ENCODE measurements at places on chromosomes 16 and 17. TPM values are rescaled to one million over a fixed set of nuclear protein-coding genes. Genes with fewer than 3 reads are reported as not detected.
A peak's percentile ranks its signal among the peaks of the same experiment; 100 is the strongest.

The RNF166 gene
- 15.4 TPM for total RNA-seq

The ZNF469 gene
- total RNA-seq, result 17.7 TPM

The NUP88 gene
- total RNA-seq, result 46.6 TPM

The NOTUM gene
- total RNA-seq, result 0.89 TPM

The CAPNS2 gene
- 3.4 TPM for total RNA-seq

The ERN2 gene
- not detected for total RNA-seq

The SKAP1 gene
- not detected for total RNA-seq

The ATP5PD gene
- total RNA-seq, result 238 TPM

DNA sequence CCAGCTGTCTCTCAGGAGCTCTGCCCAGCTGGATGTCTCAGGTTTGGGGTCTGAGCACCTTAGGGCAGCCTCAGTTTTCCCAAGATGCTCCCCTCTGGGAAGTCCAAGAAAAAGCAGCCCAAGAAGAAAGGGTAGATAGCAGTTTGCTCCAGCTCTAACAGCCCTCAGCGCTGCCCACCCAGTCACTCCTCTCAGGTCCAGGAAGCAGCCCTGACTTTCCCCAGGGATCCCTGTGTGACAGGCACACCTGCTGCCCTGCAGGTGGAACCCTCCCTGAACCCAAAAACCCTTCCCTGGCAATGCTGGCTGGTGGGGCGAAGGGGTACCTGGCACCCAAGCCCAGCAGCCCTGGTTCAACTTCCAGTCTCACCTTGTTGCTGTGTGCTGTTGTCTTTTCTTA lies 48.1 kb downstream of the BEAN1 start:
- no peaks in the 10 kb centered on the region for H3K4me1 ChIP-seq
- peaks cover 7% of the 10 kb centered on the region for H3K27me3 ChIP-seq
- H3K27ac ChIP-seq, result no peak overlapping the region
- no peaks in the 10 kb centered on the region for H3K36me3 ChIP-seq
- no peak for DNase-seq
- no peak overlapping the region for H3K4me3 ChIP-seq

- H3K36me3 ChIP-seq, result peaks cover 5% of the 10 kb centered on the region
- no peak overlapping the region for H3K4me3 ChIP-seq
- no peak overlapping the region for H3K27ac ChIP-seq
- no peaks in the 10 kb centered on the region for H3K4me1 ChIP-seq
- no peak for DNase-seq
These were observed 19.3 kb downstream of the ZNF750 start for GRCh38 chr17:82820278-82821251.

DNA sequence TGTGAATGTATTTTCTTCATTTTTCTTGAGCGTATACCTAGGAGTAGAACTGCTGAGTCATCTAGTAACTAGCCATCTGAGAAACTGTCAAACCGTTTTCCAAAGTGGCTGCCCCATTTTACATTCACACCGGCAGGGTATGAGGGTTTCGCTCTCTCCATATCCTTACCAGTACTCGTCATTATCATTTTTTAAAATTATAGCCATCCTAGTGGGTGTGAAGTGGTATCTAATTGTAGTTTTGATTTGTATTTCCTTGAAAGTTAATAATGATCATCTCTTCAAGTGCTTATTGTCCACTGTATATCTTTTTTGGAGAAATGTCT lies 6.0 kb downstream of the RNF157 start:
- peaks cover 18% of the 10 kb centered on the region for H3K27me3 ChIP-seq
- no peak for DNase-seq
- H3K4me1 ChIP-seq, result no peaks in the 10 kb centered on the region

GRCh38 chr17:63275318-63275970 lies 170.7 kb downstream of the CYB561 start:
- peak; percentile 99 for DNase-seq
- no peaks in the 10 kb centered on the region for H3K27me3 ChIP-seq
- no peak overlapping the region for H3K4me3 ChIP-seq
- H3K27ac ChIP-seq, result peak overlapping the region; percentile 92
- H3K36me3 ChIP-seq, result no peaks in the 10 kb centered on the region

- peaks cover 8% of the 10 kb centered on the region for H3K27me3 ChIP-seq
- H3K36me3 ChIP-seq, result no peaks in the 10 kb centered on the region
- no peak for DNase-seq
- H3K4me3 ChIP-seq, result no peak overlapping the region
- no peak overlapping the region for H3K27ac ChIP-seq
These were observed 3.4 kb upstream of the C1QTNF8 start for GRCh38 chr16:1099189-1100083.

DNA sequence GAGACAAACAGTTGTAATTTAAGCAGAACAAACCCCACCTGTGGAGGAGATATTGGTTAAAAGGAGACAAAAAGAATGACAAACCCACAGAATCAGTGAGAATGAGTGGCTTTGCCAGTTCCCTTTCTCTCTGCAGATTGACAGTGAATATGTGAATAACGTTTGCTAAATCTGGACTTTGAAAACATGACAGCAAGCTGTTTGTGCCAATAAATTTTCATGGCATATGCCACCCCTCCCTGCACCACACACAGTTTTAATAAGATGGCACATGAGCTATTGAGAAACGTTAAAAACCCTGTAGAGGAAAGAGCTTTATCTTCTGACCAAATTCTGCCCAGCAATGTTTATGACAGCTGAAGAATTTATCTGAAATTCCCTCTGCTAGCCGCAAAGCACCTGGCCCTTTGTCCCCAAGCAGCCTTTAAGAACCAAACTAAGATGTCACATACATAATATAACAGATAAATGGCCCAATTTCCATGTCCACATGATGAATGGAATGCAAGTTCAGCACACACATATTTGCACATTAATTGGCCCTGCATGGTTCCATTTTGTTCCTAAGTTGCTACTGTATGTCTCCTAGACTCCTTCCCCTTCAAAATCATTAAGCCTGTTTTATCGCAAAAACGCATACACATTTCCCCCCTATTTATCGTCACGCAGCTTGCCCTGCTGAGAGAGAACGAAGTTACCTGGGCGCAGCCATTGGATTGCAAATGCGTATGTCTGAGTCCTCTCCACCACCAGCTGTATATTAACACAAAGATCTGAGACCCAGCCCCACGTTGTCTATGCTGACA lies 773.5 kb upstream of the EEF2KMT start:
- no peaks in the 10 kb centered on the region for H3K27me3 ChIP-seq
- no peaks in the 10 kb centered on the region for H3K36me3 ChIP-seq
- no peak overlapping the region for H3K27ac ChIP-seq
- no peak for DNase-seq
- H3K4me1 ChIP-seq, result peaks cover 7% of the 10 kb centered on the region

- no peaks in the 10 kb centered on the region for H3K27me3 ChIP-seq
- no peak for DNase-seq
- H3K27ac ChIP-seq, result no peak overlapping the region
- H3K4me1 ChIP-seq, result peaks cover 24% of the 10 kb centered on the region
- no peak overlapping the region for H3K4me3 ChIP-seq
- peaks cover 11% of the 10 kb centered on the region for H3K36me3 ChIP-seq
These were observed 25.6 kb downstream of the METTL9 start for GRCh38 chr16:21625026-21625425.

DNA sequence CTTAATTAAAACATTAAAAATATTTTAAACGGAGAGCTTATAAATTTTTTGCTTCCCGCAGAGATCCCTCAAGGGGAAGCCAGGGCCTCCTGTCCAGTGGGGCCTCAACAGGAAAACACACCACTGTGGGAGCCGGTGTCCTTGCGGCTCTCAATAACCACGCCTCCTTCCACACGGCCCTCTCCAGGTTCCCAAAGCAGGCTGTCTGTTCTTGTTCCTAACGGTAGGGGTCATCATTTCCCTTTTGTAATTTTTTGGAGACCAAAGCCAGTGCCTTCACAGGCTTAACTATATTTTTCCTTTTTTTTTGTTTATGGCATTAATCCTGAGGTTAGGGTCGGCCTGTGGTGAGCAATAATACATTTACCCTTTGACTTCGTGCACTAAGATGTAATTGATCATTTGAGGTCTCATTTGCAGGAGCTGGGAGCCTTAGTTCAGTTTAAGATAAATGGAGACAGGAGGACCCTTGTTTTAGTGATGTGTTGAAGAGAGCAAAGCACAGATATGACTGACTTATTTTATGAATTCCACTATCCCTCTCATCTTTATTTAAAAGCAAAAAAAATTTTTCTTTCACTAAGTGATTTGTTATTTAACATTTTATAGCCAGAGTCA lies 77.5 kb upstream of the N4BP1 start:
- H3K36me3 ChIP-seq, result no peaks in the 10 kb centered on the region
- H3K4me3 ChIP-seq, result no peak overlapping the region
- no peaks in the 10 kb centered on the region for H3K4me1 ChIP-seq
- peak; percentile 31 for DNase-seq

DNA sequence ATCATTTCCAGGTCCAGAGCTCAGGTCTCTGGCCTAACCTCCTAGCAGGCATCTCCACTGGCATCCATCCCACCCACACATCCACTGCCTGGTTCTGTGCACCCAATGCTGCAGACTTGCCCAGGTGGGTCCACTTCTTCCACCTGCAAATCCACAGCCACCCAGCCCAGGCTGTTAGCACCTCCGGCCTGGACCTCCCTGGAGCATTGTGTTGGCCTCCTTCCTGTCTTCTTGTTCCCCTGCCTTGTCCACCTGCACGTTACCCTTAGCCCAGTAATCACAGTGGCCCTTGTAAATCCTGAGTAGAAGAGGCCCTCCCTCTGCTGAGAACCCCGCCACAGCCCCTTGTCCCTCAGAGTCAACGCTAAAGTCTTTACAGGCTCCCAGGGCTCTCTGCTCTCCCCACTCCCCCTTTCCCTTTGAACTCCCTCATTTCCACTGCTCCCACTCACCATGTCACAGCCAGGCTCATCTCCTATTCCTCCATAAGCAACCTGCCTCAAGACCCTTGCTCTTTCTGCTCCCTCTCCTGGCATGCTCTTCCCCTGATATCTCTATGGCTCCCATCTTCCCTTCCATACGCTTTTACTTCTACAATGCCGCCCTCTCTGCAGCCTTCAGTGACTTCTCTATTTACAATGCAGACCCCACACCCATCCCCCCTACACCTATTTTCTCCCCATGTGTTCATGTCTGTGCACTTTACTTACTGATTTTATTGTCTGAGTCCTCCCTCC lies 288.8 kb downstream of the FOXL1 start:
- H3K36me3 ChIP-seq, result no peaks in the 10 kb centered on the region
- no peak overlapping the region for H3K4me3 ChIP-seq
- peaks cover 4% of the 10 kb centered on the region for H3K4me1 ChIP-seq
- DNase-seq, result no peak
- H3K27ac ChIP-seq, result no peak overlapping the region

DNA sequence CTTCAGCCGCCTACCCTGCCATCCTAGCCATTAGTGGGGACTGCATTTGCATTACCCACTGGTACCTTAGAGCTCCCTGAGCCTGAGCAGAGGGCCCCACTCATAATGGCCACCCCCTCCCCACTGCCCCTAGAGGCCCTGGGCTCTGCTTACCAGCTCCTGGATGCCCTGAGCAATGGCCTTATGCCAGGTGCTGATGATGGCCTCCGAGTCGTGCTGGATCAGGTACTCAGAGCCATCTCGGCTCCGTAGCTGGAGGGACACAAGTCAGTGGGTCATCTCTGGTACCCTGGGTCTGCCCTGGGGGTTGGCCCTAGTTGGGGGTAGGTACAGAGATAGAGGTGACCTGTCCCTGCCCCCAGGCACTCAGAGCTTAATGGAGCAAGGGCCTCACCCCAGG lies 34.9 kb downstream of the ARHGAP27 start:
- no peak overlapping the region for H3K4me3 ChIP-seq
- no peak overlapping the region for H3K27ac ChIP-seq
- H3K36me3 ChIP-seq, result no peaks in the 10 kb centered on the region
- DNase-seq, result no peak
- no peaks in the 10 kb centered on the region for H3K27me3 ChIP-seq

DNA sequence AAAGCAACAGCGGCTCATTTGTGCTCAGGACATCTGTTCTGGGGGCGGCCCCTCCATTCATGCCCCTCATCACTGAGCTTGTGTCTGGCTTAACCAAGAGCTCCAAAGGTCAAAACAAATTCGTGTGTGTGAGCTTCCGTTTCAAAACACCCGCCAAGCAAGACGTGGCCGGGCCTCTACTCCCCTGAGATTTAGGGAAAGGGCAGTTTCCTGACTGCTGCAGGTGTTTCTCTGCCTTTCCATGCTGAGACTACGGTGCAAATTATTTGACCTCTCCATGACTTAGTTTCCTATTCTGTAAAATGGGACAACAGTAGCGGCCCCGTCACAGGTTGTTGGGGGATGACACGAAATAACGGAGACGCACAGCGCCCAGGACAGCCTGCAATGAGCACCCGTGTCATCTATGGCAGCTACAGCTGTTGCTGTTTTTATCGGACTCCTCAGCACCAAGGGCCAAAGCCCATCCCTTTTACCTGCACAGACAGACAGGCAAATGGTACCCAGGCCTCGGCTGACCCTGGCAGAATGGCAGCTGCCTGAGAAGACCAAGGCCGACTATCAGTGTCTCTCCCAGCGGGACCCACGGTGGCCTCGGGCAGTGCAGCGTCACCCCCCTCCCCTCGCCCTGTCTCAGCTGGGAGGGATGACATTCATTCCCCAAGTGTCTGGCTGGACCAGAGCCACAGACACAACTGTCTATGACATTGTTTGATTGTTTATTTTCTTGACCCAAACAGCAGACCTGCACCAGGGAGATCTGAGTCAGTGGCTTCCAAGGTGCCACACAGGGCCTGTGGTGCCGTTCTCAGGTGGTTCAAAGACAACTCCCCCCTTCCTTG lies 50.7 kb upstream of the DOC2B start:
- H3K4me1 ChIP-seq, result peaks cover 6% of the 10 kb centered on the region
- H3K4me3 ChIP-seq, result no peak overlapping the region
- H3K27me3 ChIP-seq, result peaks cover 3% of the 10 kb centered on the region
- no peak overlapping the region for H3K27ac ChIP-seq
- DNase-seq, result no peak

DNA sequence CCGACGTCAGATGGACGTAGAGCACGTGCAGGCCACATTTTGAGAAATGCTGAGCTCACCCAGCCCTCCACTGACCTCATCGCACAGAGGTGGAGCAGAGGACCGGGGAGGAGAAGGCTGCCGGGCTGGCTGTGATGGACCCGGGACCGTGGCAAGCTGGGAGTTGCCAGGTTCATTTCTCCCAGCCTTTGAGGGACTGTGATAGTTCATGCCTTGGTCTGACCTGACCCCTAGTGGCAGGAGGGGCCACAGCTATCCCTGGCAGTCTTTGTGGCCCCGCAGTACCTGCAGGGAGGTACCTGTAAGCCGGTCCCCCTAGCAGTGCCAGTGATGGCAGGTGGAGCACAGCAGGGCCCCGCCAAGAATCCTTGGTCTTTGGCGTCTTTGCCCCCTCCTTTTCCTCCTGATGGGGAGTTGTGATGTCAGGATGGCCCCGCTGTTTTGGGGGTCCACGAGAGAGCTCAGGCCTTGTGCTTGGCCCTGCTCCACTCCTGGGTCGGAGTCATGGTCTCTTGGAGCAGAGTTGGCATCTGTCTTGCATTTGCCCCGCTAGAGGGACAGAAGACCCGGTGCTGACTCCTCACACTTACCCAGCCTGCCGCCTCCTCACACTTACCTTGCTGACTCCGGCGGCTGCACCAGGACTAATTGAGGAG lies 50.4 kb downstream of the OR1D5 start:
- no peak overlapping the region for H3K4me3 ChIP-seq
- no peaks in the 10 kb centered on the region for H3K4me1 ChIP-seq
- DNase-seq, result peak; percentile 14
- no peak overlapping the region for H3K27ac ChIP-seq

Measured in astrocyte (in vitro differentiated cells and primary cell).